Activated naive CD8-positive, alpha-beta T cell treated with anti-CD3 and anti-CD28 coated beads, Interleukin-2, amount 10 ng/mL, durations not matched to agents 7 days and 5 days (primary cell): ENCODE measurements at places on chromosomes 5 and 9. TPM values are rescaled to one million over a fixed set of nuclear protein-coding genes. Genes with fewer than 3 reads are reported as not detected.

- DNase-seq, result no peak
These were observed 30.5 kb downstream of the JAKMIP2 start for GRCh38 chr5:147752033-147752432.

Gene PTPDC1
- 6.3 TPM for total RNA-seq

DNA sequence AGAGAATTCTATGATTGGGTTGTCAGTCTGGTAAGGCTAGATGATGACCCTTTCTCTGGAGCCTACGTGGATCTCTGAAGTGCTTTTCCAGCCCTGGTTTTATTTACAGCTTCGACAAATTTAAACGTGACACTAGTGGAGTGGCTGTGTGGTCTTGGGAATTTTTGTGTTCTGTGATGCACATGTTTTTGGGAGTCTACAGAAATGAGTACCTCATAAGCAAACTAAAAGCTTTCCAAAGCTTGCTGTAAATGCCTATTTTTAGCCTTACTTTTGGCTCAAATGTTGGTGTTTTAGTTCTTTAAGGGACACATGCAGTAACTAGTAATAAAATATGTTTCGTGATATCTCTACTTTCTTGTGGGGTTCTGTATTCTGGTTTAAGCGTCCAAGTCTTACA, 3.3 kb downstream of the LARP1 start:
- no peak for DNase-seq

DNA sequence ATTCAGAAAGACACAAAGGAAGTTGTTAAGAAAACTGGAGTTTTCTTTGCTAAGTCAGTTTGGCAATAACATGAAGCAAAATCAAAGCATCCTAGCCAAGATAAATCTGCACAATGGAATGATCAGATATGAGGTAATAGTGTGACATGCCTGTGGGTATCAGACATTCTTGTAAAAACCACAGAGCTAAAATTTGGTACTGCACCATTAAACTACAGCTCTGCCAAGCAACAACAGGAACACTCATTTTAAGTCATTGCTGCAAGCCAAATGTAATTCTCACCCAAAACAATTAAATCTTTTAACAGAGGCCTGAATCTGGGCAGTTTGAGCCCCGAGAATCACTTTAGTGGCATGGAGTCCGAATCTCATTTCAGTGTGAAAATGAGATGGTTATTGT, 96.6 kb downstream of the VCAN start:
- DNase-seq, result no peak

- no peak for DNase-seq
These were observed 15.2 kb downstream of the CYSTM1 start for GRCh38 chr5:140189977-140190871.

DNA sequence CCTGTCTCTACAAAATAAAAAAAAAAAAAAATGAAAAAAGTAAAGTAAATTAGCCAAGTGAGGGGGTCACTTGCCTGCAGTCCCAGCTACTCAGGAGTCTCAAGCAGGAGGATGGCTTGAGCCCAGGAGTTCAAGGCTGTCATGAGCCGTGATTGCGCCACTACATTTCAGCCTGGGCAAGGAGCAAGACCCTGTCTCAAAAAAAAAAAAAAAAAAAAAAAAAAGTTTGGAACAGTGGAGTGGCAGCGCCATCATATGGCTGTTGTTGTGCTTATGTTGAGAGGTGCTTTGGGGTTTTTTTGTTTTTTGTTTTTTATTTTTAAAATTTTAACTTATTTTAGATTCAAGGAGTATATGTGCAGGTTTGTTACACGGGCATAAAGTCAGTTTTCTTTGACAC, 3.6 kb downstream of the BRIX1 start:
- no peak for DNase-seq

GRCh38 chr5:124905256-124906130, 159.1 kb upstream of the ZNF608 start:
- no peak for DNase-seq

- DNase-seq, result no peak
These were observed 113.6 kb downstream of the EFNA5 start for GRCh38 chr5:107557051-107557658.

Gene PCDHB4
- total RNA-seq, result not detected

DNA sequence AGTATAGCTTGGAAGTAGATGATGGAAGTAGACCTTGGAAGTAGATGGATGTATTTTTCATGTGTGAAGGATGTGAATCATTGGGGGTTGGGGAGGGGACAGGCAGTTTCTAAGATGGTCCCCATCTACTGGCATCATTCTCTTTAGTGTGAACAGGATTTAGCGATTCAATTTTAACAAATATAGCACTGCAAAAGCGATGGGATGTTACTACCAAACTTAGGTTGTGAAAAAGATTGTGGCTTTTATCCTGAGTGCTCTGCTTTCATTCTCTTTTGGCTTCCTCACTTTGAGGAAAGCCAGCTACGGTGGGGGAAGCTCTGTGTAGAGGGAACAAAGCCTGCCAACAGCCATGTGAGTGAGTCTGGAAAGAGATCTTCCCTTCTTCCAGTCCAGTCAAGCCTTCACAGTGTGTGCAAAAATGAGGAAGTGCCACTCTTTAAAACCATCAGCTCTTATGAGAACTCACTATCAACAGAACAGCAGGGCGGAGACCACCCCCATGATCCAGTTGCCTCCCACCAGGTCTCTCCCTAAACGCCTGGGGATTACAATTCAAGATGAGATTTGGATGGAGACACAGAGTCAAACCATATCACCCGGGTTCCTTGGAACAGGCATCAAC, 441.4 kb downstream of the SH3GL2 start:
- DNase-seq, result no peak
